Hematopoietic multipotent progenitor cell treated with erythropoietin and hydrocortisone succinate and interleukin-3 and kit ligand, for 17 days (in vitro differentiated cells): ENCODE measurements at places on chromosomes 11 and 22.

GRCh38 chr11:32451808-32452207 lies 16.5 kb upstream of the WT1 start:
- DNase-seq, result no peak

- DNase-seq, result no peak
Observed at GRCh38 chr11:28086569-28086968, 21.4 kb downstream of the KIF18A start.

GRCh38 chr11:134662629-134663360 lies 250.8 kb upstream of the B3GAT1 start:
- DNase-seq, result no peak

DNA sequence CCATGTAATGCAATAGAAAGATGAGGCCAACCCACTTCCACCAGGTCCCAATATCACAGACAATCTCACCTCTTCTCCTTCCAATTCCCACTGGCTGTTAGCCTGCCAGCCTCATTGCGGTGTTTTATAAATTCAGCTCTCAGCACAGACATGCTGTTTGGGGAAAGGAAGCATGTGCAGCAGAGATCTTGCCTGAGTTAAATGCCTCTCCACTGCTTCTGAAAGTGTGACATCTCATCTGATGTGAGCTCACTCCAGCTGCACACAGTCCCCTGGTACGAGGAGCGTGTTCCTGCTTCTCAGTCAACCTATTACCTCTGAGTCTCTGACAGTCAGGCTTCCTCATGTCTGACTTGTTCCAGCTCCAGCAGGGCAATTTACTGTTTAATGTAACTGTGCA lies 122.7 kb upstream of the GUCY1A2 start:
- DNase-seq, result no peak

GRCh38 chr11:102495161-102496042 lies 35.1 kb downstream of the MMP7 start:
- DNase-seq, result peak; percentile 85

DNA sequence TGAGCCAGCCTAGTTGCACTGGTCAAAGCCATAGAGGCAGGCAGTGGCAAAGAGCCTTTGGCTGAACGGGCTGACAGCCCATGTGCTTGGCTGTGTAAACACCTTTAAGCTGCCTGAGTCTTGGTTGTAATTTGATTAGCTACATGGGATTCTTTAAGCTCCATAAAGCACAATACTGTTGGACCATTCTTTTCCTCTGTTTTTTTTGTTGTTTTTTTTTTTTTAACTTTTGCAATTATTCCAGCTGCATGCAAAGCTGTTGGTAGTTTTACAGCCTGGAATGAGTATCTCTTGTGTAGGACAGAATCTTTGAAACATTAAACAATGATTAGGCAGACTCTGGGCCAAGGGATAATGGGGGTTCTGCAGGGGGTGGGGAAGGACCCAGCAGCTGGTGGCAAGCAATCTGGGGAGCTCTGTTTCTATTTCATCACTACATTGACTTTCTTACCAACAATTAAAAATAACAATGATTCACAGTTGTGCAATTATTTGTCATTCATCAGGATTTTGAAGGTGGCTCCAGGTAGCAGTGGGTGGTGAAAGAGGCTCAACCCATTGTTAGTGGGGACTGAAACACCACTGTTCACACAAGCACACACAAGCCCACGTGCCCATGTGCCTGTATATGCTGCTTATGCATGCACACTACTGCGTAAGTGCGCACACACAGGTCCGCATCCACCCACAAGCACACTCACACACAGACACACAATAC lies 69.5 kb upstream of the CSNK2A3 start:
- DNase-seq, result no peak

GRCh38 chr22:30919973-30920372 lies 48.6 kb downstream of the MORC2 start:
- no peak for DNase-seq

- no peak for DNase-seq
Observed at GRCh38 chr11:77249427-77249826, 52.1 kb downstream of the GDPD4 start.

DNA sequence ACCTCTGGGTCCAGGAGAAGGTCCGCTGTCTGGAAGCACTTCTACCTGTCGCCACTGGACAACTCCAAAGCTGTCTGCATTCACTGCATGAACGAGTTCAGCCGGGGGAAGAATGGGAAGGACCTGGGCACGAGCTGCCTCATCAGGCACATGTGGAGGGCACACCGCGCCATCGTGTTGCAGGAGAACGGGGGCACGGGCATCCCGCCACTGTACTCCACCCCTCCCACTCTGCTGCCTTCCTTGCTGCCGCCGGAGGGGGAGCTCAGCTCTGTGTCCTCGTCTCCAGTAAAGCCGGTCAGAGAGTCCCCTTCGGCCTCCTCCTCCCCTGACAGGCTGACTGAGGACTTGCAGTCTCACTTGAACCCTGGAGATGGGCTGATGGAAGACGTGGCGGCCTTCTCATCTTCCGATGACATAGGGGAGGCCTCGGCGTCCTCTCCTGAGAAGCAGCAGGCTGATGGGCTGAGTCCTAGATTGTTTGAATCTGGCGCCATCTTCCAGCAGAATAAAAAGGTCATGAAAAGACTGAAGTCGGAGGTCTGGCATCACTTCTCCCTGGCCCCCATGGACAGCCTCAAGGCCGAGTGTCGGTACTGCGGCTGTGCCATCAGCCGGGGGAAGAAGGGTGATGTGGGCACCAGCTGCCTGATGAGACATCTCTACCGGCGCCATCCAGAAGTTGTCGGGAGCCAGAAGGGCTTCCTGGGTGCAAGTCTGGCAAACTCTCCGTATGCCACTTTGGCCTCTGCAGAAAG lies 31.0 kb downstream of the ZBED4 start:
- no peak for DNase-seq

DNA sequence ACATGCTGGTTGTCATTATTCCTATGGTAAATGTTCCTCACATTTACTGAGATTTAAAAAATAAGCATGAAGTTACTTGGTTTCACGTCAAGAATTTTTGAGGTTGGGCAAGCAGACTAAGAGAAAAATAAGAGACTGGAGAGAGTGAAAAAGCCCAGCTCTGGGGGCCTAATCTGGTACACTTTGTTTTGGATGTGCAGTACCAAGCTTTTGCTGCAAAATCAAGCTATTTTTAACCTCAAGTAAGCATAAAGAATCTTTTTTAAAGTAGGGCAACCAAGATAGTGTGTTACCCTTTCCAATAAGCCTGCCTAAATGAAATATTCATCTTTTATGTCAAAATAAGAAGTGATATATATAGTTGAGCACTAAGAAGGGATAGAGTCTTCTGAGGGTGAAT lies 79.4 kb upstream of the ARHGAP20 start:
- no peak for DNase-seq

DNA sequence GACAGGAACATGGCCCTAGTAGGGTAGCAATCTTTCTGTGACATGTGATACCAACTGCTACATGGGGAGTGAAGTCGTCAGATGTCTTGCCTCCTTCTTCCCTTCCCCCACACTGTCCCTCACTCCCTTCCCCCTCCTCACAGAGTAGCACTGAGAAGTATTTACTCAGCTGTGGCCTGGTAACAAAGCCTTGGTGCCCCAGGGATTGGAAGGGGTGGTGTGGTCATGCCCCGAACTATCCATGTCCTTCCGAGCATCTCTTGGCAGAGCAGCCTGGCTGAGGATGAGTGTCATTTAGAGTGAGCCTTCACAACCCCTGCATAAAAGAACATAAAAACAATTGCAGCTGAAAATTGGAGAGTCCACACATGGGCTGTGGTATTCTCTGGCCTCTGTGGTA lies 46.1 kb downstream of the ARFGAP2 start:
- DNase-seq, result no peak

DNA sequence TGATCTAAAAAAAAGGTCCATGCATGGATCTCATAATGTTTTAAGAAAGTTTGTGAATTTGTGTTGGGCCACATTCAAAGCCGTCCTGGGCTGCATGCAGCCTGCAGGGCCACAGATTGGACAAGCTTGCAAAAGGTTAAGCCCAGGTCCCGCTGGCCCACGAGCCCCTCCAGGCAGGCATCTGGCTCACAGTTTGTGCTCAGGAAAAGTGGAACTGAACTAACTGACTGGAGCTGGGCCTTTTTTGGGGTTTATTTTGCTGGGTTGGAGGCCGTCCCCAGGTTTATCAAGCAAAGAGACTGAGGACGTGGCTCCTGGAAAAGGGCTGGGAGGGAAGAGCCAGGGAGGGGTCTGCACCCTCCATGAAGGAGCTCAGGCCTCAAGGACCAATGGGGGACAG lies 32.1 kb upstream of the BAIAP2L2 start:
- DNase-seq, result no peak

DNA sequence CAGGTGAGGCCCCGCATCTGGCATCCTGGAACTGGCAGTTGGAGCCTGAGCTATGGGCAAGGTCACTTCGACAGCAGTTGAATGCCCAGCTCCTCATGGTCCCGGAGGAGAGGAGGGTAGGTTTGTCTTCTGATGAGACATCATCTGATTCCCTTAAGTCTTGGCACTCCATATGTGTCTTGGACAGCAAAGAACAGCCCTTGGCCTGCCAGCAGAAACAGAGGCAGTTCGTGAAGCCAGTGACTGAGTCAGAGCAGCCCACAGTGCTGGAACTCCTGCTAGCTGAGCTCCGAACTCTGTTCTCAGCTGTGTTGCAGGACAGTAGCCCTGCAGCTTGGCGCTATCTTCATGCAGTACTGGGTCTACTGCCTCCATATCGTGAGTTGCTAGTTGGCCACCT lies 1.0 kb downstream of the DNHD1 start:
- no peak for DNase-seq

DNA sequence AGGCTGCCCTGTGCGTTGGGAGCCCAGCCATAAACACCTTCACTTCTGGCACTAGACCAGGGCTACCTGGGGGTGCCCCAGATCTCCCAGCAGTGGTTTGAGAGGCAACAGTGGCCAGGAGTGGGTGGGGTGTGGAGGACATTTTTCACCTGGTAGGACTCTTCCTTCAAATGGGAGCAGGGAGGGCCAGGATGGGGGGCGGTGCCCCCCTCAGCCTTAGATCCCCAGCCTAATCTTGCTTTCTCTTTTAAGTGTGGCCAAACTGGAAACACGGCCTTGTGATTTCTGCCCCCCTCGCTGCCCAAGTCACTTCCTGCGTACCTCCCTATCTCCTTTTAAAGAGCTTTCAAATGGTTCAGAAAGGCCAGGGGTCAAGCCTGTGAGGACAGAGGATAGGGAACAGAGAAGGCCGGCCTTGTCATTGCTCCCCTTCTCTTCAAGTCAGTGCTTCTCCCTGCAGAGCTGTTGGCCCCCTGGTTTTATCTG lies 800 bp downstream of the KCNJ5 start:
- no peak for DNase-seq

DNA sequence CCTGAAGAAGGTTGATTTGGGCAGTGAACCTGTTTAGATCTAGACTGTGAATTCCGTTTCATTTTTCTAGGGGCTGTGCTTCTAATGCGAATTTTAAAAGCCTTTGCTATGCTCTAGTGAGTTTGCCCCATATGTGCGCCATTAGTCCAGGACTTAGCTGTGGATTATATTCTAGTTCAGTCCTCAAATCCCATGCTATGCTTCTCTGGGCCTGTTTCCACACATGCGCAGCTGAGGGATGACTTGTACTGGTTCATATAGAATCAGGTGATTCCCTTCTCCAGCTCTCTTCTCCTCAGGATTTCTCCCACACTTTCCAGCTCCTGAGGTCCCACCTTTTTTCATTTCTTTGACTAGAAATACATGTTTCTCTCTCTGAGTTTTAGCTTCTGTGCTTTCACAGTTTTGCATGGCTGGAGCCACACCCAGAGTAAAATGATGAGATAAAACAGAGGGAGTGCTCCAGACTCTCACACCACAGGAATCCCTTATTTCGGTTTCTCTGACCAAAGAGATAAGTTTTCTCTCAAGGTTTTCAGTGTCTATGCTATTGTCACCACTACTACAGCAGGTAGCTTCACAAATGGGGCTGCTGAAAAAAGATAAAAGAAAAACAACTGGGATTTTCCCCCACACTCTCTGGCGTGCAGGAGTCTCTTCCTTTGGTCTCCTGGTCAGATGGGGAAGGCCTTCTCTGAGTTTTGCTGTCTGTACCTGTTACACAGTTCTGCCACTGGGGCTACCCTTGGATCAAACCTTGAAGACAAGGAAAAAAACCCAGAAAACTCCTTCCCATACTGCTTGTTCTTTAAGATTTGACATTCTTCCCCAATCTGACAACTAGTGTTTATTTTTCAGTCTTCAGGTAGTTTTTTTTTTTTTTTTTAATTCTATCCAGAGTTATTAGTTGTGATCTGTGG lies 96.2 kb upstream of the TEAD1 start:
- no peak for DNase-seq

DNA sequence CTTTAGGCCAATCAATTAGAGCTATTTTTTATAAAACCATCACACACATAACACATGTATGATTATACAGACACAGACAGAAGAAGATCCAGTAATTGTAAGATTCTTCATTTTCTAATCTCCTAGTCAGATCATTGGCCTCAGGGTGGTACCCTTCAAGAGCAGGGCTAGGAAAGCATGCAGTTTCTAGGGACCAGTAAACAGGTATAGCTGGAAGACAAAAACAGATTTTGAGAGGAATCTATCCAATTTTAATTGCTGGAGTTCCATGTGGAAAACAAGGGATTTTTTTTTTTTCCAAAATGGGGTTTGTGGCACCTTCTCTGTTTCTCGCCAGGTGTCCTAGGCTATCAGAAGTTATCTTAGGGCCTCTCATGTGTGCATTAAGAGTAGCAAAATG lies 29.6 kb downstream of the METTL15 start:
- no peak for DNase-seq

DNA sequence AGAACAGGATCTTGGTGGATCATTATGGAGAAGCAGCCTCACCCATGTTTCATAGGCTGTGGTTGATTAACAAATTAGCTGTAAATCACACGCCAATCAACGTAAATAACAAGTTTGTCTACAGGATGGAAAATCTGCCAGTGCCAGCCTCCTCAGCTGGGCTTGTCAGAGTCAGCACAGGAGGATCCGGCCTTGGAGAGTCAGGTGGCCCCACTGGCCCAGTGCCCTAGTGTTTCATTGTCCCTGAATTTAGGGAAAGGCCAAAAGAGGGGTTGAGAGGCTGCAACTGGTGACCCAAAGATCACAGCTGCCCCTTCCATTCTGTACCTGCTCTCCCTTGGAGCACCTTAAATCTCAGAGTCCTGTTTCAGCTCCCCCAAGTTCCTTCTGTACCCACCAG lies 42.4 kb downstream of the TRIM29 start:
- DNase-seq, result no peak

DNA sequence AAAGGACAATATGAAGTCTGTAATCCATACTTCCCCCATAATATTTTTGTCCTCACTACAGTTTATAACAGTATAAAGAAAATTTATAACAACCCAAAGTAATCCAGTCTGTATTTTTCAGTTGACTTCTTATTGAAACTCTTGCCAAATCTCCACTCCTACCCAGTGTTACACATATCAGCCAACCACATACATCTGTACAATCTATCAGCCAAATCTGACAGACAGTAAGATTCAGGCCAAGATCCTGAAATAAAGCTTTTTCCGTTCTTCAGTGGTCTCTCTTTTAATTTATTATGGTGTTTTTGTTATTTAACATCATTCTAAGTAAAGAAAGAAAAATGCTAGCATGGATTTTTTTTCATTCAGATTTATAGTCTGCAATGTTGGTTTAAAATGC lies 2370.9 kb upstream of the RAG2 start:
- no peak for DNase-seq

- no peak for DNase-seq
Observed at GRCh38 chr22:31271026-31271425, 21.3 kb downstream of the PIK3IP1 start.
